NCI-H1092 treated with DMSO at 0.1 percent for 48 hours (cell line): ENCODE measurements at places on chromosomes 12 and 14.

- no peak for DNase-seq
Observed at GRCh38 chr12:21651821-21652220, 5.8 kb downstream of the LDHB start.

- DNase-seq, result peak; percentile 30
Observed at GRCh38 chr12:114011711-114012110, 45.6 kb upstream of the RBM19 start.

- DNase-seq, result no peak
Observed at GRCh38 chr14:29759521-29760340, 167.9 kb downstream of the PRKD1 start.

GRCh38 chr14:63499701-63500250 is 43.4 kb downstream of the PPP2R5E start:
- no peak for DNase-seq

GRCh38 chr12:124525455-124525854 is 42.0 kb downstream of the NCOR2 start:
- no peak for DNase-seq

- no peak for DNase-seq
Observed at GRCh38 chr14:100785338-100785615, 40.6 kb upstream of the MEG3 start.

DNA sequence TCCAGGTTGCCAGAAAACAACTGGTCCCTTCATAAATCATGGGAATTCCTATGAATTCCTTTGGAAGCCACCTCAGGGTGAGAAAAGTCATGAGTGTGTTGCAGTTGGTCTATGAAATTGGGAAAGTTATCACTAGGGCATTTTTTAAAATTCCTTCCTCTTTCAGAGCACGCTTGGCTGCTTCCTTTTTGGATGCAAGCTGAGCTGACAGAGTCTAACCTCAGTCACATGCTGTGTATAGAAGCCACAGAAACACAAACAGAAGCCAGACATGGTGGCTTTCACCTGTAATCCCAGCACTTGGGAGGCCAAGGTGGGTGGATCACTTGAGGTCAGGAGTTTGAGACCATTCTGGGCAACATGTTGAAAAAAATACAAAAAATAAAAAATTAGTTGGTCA is 21.7 kb upstream of the HELB start:
- DNase-seq, result no peak

- no peak for DNase-seq
Observed at GRCh38 chr12:46998811-46999368, 80.5 kb upstream of the PCED1B start.

GRCh38 chr12:2976581-2976996 is 17.4 kb downstream of the TEAD4 start:
- no peak for DNase-seq

GRCh38 chr14:99758121-99758821 is 34.9 kb upstream of the EML1 start:
- no peak for DNase-seq
